ENCODE measurements at places on chromosomes 5 and 9. TPM values are rescaled to one million over a fixed set of nuclear protein-coding genes. Genes with fewer than 3 reads are reported as not detected.

DNA sequence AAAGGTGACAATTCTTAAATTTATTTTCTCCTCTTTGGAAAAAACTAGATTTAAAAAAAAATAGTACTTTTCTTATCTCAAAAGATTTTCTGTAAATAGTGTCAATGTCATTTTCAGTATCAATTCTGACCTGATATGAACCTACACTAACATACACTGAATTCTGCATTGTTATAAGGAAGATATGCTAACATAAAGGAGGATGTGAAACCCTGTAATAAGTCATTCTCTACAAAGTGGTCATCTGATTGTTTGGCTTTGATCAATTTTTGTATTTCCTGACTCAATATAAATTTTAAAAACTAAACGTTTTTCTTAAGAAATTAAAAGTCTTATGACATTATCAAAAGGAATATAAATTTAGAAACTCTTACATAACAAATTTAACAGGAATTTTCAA, 233.6 kb upstream of the EDIL3 start:
- DNase-seq = no peak

- no peak for DNase-seq
Observed at GRCh38 chr5:158701406-158702177, 398.1 kb downstream of the EBF1 start.

GRCh38 chr5:55988979-55989638, 5.7 kb downstream of the IL6ST start:
- no peak for DNase-seq

The POU5F2 gene
- polyA plus RNA-seq = not detected

- DNase-seq = no peak
Observed at GRCh38 chr9:124197177-124198095, 60.3 kb upstream of the NEK6 start.

The CBY3 gene
- not detected for polyA plus RNA-seq

DNA sequence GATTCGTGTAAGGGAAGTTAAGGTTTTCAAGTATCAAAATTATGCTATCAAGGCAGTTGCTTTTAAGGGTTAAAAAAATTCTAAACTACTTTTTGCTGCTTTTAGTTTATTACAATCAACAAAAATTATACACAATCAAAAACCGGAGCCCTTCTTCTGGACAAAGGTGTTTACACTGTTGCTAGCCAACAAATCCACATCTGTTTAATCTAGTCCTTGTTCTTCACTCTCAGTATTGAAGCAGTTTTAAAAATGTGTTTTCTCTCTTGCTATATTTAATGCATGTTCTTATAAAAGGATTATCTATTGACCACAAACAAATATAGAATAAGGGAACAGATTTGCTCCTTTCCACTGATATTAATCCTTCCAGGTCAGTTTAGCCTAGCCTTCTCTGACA, 2.5 kb downstream of the FEM1C start:
- no peak for DNase-seq

The MRPS30 gene
- 46.5 TPM for polyA plus RNA-seq

All from muscle of arm (tissue), 14 donors.